Activated CD4-positive, alpha-beta T cell treated with anti-CD3 and anti-CD28 coated beads, Interleukin-2, amount 10 ng/mL, durations not matched to agents 24 days and 14 days (primary cell): ENCODE measurements at places on chromosomes 2 and 18. TPM values are rescaled to one million over a fixed set of nuclear protein-coding genes. Genes with fewer than 3 reads are reported as not detected.
A peak's percentile ranks its signal among the peaks of the same experiment; 100 is the strongest.

DNA sequence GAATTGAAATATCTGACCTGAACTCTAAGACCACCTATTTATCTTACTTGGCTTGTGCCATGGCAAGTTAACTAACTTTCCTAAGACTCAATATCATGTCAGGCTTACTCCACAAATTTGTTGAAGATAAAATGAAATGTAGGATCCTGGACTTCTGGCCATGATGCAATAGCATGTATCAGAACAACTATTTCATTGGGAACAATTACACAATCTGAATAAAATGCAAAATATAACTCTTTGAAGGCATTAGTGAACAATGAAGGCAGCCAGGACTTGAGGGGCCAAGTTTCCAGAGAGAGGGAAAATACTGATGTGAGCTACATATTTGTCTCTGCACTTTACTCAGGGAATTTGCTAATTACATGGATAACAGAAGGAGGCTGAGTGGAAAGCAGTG, 476.5 kb upstream of the ACVR2A start:
- H3K27me3 ChIP-seq, result peaks cover 2% of the 10 kb centered on the region
- H3K27ac ChIP-seq, result no peak overlapping the region
- DNase-seq, result no peak
- no peak overlapping the region for H3K4me3 ChIP-seq
- H3K36me3 ChIP-seq, result no peaks in the 10 kb centered on the region

DNA sequence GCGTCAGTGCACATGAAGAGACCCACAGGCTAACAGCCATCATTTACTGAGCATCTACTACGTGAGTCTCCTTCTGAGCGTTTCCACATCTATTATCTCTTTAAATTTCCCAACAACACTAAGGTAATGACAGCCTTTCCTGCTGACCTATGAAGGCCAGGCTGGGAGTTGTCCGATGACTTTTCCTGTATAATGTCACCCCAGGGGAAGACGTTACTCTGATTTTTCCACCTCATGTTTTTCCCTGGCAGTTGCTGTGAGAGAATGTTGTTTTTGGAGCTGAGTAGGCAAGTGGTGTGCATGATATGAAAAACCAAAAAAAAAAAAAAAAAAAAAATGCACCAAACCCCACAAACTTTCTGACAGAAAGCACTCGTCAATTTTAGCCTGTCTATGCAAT, 207.6 kb downstream of the SLC8A1 start:
- H3K4me1 ChIP-seq, result peaks cover 3% of the 10 kb centered on the region
- H3K36me3 ChIP-seq, result no peaks in the 10 kb centered on the region
- H3K27ac ChIP-seq, result no peak overlapping the region
- H3K4me3 ChIP-seq, result no peak overlapping the region

DNA sequence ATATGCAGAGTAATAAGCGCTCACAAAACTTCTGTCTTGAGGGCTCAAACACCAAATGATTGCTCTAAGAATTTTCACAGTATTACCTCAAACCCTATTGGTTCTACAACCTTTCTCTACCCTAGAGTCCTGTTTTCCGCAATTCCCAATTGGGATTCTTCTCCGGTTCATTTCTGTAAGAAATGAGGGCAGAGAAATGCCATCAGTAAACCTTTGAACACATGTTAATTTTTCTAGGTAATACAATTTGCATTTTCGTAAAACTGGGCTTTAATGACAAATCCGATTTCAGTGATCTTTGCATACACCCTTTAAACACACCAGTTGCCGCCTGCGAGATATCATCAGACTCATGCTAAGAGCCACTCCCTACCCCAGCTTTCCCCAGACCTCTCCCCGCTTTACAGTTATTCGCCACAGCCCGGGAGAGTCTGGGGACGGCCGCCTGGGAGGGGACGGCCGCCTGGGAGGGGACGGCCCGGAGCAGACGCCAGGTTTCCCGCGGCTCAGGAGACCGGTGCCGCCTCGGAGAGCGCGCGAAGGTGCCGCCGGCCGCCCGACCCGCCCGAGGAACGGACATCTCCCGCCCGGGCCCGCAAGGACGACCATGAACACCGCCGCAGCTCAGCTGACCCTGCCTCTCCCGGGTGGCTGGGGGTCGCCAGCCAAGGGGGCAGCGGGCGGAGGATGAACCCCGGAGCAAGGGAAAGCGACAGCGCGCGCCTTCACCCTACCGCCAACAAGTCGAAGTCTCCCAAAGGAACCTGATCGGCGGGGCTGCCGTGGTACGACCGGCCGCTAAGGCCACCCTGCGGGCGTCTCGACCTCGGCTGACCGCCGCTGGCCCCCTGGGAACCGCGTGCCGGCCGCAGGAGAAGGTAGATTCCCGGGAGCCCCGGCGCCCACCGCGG, 463 bp downstream of the SMC6 start:
- peak overlapping the region; percentile 96 for H3K27ac ChIP-seq
- H3K36me3 ChIP-seq, result peaks cover 8% of the 10 kb centered on the region
- DNase-seq, result peak; percentile 85
- H3K4me1 ChIP-seq, result peaks cover 39% of the 10 kb centered on the region
- H3K4me3 ChIP-seq, result peak overlapping the region; percentile 84

DNA sequence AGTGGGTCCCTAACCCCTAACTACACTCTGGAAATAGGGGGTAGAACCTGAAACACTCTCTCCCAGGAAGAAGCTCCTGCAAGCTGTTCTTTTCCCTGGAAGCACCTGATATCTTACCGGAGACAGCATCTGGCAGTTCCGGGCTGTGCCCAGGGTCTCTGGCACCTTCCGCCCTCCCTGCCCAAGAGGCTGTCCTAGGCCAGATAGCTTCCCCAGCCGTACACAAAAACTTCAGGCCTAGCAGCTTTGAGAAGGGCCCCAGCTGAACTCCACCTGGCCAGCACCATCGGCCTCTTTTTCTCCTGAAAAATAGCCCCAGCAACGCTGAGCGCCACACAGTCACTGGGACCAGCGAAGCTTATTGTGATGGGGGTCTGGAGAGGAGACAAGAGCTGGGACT, 9.7 kb downstream of the OSR1 start:
- H3K27ac ChIP-seq, result no peak overlapping the region
- H3K4me3 ChIP-seq, result peak overlapping the region; percentile 93
- H3K4me1 ChIP-seq, result peaks cover 20% of the 10 kb centered on the region

DNA sequence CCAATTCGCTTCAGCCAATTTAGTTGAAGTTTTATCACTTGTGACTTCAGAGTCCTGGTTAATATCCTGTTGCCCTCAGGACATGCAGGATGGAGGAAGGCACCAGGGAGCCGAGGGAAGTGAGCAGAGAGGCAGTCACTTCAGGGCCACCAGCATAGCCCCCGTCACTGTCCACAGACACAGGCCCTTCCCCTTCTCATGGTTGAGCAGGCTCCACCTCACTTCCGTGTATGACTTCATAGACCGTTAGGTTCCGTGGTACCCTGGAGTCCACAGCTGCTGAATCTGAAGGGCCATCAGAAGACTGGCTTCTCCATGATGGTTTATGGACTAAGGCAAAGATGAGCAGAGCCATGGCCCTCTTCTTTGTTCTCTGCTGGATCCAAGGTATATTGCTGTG, at the start of gene C2orf92:
C2orf92 (plus strand) TSS at position 266 of the 400 bp plus-strand sequence; CDS start at position 342, 76 bp downstream.
- no peak for DNase-seq
- peaks cover 24% of the 10 kb centered on the region for H3K4me1 ChIP-seq
- H3K36me3 ChIP-seq, result peaks cover 11% of the 10 kb centered on the region
- H3K27ac ChIP-seq, result no peak within 1 kb of the TSS
- no peak within 1 kb of the TSS for H3K4me3 ChIP-seq

GRCh38 chr2:71455741-71456569, 2.6 kb downstream of the DYSF start:
- H3K4me3 ChIP-seq, result no peak overlapping the region
- peaks cover 20% of the 10 kb centered on the region for H3K4me1 ChIP-seq
- DNase-seq, result no peak
- no peak overlapping the region for H3K27ac ChIP-seq

- H3K36me3 ChIP-seq, result no peaks in the 10 kb centered on the region
- no peak within 1 kb of the TSS for H3K4me3 ChIP-seq
- H3K27me3 ChIP-seq, result no peaks in the 10 kb centered on the region
- H3K4me1 ChIP-seq, result no peaks in the 10 kb centered on the region
- H3K27ac ChIP-seq, result no peak within 1 kb of the TSS
- DNase-seq, result no peak
These were observed at the start of gene PCARE for GRCh38 chr2:29074411-29074810. TSS of gene PCARE (minus strand) at chr2:29074523. CDS start at chr2:29074261, 262 bp downstream.

DNA sequence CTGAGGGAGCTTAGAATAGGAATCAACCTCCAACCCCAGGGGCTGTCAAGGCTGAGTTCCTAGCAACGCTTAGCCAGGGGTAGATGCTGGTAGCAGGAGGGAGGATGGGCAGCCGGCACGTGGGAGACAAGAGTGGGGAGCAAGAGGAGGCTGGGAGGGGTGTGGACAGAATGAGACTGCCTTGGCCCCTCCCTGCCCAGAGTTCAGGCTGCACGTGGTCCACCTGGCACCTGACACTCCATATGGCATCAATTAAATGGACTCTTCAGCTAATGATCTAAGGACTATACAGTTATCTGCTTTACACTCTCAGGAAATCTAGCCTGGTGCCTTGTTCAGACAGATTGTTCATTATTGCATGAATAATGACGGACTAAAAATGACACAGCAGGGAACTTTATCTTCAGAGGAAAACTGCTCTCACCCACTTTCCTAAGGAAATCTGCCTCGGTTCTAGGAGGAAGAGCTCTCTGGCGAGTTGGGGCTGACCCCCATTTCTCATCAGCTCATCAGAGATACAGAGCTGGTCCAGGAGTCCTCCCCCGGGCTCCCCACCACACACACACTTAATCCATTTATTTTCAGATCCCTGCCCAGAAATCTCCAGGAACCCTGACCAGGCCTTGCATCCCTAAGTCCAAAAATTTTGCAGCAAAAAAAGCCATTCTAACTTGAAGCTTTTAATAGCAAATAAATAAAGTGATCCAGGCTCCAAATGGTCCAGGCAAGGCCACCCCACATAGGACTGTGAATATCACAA, 102.1 kb upstream of the CDC42EP3 start:
- no peaks in the 10 kb centered on the region for H3K36me3 ChIP-seq
- H3K27ac ChIP-seq, result no peak overlapping the region
- no peaks in the 10 kb centered on the region for H3K4me1 ChIP-seq
- no peak overlapping the region for H3K4me3 ChIP-seq

DNA sequence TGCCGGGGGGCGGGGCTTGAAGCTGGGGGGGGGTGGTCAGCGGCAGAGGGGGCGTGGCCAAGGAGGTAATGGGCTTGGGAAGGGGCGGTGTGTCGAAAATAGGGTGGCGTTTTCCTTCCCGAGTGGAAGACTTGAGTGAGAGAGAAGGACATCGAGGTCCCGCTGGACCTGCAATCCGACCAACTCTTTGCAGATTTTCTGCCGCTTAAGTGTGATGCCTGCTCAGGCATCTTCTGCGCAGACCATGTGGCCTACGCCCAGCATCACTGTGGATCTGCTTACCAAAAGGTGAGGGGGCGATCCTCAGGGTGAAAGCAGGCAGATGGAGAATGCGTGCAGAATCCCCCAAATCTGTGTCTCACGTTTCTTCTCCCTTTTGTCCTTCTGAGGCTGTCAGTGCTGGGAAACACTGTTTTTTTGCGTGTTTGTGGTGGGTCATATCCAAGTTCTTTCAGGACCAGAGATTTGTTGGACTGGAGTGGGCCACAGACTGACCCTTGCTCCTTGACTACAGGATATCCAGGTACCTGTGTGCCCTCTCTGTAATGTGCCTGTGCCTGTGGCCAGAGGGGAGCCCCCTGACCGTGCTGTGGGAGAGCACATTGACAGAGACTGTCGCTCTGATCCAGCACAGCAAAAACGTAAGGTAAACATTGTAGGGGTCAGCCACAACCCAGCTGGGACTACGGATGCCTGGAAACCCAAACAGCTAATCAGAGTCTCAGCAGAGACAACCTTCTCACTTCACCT, 727 bp downstream of the ZFAND2B start:
- no peaks in the 10 kb centered on the region for H3K27me3 ChIP-seq
- DNase-seq, result peak; percentile 58
- peaks cover 23% of the 10 kb centered on the region for H3K36me3 ChIP-seq
- peaks cover 36% of the 10 kb centered on the region for H3K4me1 ChIP-seq
- H3K27ac ChIP-seq, result peak overlapping the region; percentile 92

DNA sequence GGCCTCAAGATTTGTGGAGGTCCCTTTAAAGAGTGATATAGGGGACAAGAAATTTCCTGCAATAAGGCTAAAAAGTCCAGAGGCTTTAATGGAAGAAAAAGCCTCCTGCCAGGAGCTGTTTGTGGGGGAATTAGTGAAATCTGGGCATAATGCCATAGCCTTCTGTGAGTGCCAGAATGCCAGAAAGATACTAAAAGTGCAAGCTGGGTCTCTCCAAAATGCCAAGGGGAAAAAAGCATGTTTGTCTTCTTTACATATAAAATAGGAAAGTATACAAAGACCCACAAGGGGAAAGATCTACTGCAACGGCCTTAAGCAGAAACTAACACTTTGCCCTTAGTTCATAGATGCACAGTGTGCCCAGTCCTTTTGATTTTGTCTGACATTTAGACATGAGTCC, 647.7 kb upstream of the ZNF804A start:
- no peaks in the 10 kb centered on the region for H3K36me3 ChIP-seq
- H3K4me1 ChIP-seq, result no peaks in the 10 kb centered on the region

- no peak overlapping the region for H3K4me3 ChIP-seq
- H3K27me3 ChIP-seq, result no peaks in the 10 kb centered on the region
- H3K27ac ChIP-seq, result no peak overlapping the region
These were observed 46.2 kb downstream of the TWSG1 start for GRCh38 chr18:9380621-9381395.

GRCh38 chr18:22952525-22952924, 19.4 kb downstream of the RBBP8 start:
- no peak overlapping the region for H3K27ac ChIP-seq
- no peak for DNase-seq
- H3K4me1 ChIP-seq, result peaks cover 18% of the 10 kb centered on the region
- peaks cover 70% of the 10 kb centered on the region for H3K36me3 ChIP-seq
- H3K4me3 ChIP-seq, result no peak overlapping the region

- no peaks in the 10 kb centered on the region for H3K36me3 ChIP-seq
- H3K27ac ChIP-seq, result no peak overlapping the region
- H3K4me3 ChIP-seq, result no peak overlapping the region
- DNase-seq, result no peak
These were observed 24.6 kb upstream of the LBH start for GRCh38 chr2:30206461-30207430.

DNA sequence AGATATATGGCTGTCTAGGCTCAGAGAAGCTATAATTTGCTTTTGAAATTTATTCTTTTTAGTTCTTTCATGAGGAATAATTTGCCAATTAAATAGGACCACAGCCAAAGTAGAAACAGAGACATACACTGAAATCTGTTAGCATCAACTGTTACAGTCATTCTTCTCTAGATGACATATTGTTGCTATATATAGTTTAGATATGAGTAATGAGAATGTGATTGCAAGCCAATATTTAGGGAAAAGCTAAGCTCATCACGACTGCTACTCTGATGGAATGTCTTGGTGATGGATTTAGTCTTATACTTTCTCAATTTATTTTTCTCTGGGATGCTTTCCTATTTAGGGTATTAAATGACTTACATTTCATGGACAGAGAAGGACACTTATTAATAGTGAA, 259.1 kb downstream of the LNPK start:
- no peak for DNase-seq
- H3K4me1 ChIP-seq, result no peaks in the 10 kb centered on the region
- no peaks in the 10 kb centered on the region for H3K36me3 ChIP-seq
- H3K4me3 ChIP-seq, result no peak overlapping the region

Gene PROKR1
- not detected in 2 replicates for total RNA-seq

Gene HOXD1
- total RNA-seq, result not detected in 2 replicates

Gene CELF4
- not detected in 2 replicates for total RNA-seq

Gene SLC4A5
- 0.93 and 1.4 TPM in 2 replicates for total RNA-seq

Gene SCN7A
- not detected in 2 replicates for total RNA-seq

Gene D2HGDH
- 34.2 and 40.4 TPM in 2 replicates for total RNA-seq
